Activated CD4-positive, alpha-beta T cell treated with anti-CD3 and anti-CD28 coated beads, Interleukin-2, Interleukin-4, amounts not matched to agents 100 ng/mL and 50 ng/mL, durations not matched to agents 16 hours and 8 hours (primary cell): ENCODE measurements at places on chromosomes 16 and 17.

GRCh38 chr16:87685766-87686165 is 80.0 kb downstream of the KLHDC4 start:
- no peak for DNase-seq

DNA sequence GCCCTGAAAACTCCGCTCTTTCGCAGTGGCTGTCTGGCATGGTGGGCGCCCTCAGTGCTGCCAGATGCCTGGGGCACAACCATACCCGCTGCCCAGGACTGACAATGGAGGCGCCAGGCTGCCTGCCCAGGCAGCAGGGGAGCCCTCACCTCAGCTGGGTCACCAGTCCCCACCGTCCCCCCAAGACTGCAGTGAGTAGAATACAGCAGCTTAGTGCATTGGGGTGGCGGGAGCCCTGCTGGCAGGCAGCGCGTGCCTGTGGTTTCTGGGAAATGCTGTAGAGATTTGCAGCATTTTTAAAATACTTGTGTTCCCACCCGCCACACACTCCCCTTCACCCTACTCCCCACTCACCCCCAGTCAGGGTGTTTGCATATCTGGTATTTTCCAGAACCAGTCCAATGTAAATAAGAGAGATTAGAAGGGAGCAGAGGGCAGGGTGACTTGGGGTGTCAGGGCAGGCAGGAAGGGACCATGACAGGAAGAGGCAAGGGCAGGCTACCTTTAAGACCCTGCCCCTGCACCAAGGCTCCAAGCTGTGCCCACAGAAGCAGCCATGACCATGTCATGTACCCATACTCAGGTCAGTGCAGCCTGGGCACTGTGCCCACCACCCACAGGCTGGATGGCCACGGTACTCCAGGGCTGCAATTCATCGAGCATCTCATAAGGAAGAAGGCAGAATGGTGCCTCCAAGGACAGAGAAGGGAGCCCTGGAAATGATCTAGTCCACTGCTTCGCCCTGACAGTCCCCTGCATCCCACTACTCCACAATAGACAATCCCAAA is 21.5 kb downstream of the MYO18A start:
- DNase-seq: no peak

DNA sequence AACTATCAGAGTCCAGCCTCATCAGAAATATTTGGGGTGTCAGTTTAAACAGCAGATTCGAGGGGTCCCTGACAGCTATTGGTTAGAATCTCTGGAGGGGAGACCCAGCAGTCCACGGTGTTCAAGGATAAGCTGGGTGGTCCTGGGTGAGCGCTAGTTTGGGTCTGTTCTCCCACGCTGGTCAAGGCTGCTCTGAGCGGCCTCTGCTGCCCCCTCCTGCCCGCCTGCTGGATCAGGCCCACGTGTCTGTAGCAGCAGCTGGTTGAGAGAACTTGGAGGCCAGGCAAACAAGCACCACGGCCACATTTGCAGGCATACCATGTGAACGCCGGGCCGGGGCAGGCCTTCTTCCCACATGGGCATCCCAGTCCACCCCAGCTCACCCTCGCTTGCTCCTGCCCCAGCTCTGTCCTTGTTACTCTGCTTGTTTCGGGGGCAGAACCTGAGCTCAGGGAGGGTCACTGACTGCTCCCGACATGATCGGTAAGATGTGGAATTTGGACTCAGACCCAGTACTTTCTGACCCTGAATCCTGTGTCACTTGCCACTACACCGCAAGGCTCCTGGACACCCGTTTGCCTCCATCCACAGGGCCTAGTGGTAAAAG is 7.4 kb downstream of the FOXF1 start:
- peak; percentile 12 for DNase-seq

- DNase-seq: no peak
These were observed 222.7 kb downstream of the C16orf95 start for GRCh38 chr16:87094556-87094865.

DNA sequence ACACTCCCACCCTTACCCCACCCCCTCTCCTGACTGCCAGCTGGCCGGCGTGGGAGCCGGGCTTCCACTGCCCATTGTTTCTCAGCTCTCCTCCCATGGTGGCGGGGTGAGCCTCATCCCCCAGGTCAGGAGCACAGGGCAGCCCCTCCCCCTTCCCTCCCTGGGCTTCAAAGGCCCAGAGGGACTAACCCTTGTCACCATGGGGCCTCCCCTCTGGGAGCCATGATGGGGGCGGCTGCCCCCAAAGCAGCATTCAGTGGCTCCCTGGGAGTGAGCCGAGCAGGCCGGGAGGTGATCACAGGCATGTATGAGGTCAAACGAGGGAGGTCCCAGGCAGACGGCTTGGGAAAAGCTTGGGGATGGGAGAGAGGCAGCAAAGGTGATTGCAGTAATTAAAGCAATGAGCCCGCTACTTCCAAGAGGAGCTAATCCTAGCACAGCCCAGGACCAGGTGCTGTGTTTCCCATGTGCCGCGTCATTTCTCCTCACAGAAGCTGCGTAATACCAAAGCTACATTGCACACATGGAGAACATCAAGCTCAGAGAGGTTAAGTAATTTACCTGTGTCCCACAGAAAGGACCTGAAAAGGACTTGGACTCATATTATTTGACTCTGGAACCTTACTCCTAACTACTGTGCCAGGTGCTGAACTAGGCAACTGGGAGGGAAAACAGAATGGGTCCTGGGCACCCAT is 24.5 kb downstream of the CDK5RAP3 start:
- DNase-seq: no peak

- no peak for DNase-seq
These were observed 3.4 kb upstream of the NXPH3 start for GRCh38 chr17:49572226-49572625.

GRCh38 chr17:28865946-28866752 is 11.3 kb downstream of the ERAL1 start:
- no peak for DNase-seq

DNA sequence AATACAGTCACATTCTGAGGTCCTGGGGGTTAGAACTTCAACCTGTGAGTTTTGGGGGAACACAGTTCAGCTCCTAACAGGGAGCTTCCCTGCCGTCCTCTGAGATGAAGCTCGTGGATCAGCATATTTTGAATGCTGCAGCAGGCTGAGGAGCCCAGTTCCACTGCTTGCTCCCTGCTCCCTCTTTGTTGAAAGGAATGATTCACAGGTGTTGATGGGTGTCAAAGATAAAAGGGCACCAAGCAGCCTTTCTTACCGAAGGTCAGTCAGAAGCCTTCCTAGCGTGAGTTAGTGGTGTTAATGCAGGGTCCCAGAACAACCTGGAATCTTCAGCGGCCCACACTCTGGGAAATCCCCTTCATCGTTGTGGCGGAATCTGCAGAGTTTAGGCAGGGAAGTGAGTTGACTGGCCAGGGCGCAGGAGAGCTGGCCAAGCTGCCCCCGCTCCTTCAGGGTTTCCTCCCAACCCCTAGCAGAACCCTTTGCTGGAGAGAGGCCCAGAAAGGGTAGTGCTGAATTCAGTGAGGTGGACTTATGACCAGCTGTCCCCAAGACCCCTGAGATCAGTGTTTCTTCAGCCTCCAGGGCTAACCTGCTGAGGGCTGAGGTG is 114.8 kb downstream of the GNAO1 start:
- no peak for DNase-seq

DNA sequence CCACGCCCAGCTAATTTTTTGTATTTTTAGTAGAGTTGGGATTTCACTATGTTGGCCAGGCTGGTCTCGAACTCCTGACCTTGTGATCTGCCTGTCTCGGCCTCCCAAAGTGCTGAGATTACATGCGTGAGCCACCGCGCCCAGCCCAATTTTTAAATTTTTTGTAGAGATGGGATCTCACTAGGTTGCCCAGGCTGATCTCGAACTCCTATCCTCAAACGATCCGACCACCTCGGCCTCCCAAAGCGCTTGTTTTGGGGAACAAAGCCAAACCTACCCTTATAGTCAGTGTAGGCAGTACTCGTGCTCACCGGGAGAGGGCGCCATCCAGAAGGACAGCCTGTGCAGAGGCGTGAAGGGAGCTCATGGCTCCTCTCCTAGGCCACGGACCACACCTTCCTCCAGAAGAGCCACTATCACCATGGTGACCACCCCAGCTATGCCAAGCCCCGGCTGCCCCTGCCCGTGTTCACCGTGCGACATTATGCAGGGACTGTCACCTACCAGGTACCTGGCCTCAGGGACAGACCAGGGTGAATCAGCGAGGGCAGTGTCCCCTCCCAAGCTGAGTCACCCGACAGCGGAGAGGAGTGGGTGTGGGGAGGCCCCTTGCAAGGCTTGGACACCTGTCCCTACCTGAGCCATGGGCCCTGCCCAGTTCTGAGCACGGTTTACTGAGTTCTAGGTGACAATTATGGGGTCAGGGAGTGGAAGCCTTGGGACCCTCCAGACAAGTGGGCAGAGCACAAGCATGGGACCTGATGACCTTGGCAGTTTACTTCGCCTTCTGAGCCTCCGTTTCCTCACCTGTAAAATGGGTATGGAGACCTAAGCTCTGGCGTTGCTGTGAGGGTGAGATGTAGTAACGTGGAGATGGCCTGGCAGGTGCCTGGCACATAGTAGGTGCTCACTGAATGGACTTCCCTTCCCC is 13.7 kb downstream of the MYO15B start:
- DNase-seq: peak; percentile 55

- DNase-seq: no peak
These were observed 43.6 kb downstream of the RBFOX1 start for GRCh38 chr16:7376227-7376626.

- no peak for DNase-seq
These were observed 49.3 kb downstream of the SIAH1 start for GRCh38 chr16:48335961-48336360.

- DNase-seq: no peak
These were observed 1.5 kb downstream of the CASKIN1 start for GRCh38 chr16:2194852-2195321.

DNA sequence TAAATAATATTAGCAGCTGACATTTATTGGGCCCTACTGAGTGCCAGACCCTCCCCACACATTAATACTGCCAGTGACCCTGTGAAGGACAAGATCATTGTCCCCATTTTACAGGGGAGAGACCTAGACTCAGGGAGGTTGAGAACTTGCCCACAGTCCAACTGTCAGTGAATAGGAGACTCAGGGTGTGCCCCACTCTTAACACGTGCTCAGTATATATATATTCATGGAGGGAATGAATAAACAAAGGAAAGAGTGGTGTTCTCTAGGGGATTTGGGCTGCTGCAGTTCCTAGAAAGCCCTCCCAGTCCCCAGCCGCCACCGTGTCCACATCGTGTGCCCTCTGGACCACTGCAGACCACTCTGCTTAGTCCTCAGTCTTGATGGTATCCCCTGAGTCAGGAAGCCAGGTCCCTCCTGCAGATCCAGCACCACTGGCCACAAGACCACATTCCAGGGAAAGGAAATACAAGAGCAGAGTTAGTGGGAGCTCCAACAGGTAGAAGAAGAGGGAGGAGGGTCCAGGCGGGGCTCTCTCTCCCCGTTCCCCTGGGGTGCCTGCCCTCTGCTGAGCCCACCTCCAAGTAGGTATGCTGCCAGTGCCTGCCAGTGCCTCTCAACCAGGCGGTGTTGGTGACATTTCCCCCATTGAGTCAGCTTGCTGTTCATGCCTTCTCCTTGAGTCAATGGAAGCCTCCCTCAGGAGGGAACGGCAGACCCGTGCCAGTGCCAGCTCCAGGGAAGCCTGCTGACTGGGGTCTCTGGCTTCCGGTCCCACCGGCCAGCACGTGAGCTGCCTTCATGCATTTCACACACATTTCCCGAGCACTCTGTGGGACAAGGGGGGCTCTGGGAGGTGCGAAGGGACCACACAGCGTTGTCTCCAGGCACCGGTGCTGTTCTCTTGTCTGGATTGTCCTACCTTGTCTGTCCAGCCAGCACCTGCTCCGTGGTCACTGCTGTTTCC is 75.6 kb downstream of the GNAO1 start:
- DNase-seq: no peak

DNA sequence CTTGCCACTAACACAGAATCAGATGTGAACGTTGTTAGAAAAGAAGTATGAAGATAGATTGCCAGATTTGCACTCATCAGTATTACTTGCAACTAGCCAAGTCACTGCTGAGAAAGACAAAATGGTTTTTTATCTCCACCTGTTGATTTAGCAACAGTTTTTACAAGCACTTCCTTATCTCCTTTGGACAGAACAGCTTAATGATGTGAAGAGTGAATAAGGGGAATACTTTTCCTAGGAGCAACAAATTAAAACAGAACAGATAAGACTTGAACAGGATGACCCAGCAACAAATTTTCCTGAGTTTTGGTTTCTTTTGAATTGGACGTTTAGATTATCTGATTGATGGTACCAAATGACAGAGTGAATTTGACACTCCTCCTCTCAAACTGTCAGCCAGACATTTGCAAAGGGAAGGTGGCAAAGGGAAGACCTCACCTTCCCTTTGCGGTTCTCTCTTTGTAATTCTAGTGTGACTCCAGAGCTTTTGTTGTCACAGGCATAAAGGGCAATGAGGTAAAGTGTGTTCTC is 130.6 kb downstream of the NLK start:
- no peak for DNase-seq

- no peak for DNase-seq
These were observed 4.3 kb downstream of the BANP start for GRCh38 chr16:87955302-87956097.

GRCh38 chr16:88131256-88131655 is 180.0 kb downstream of the BANP start:
- DNase-seq: no peak

- no peak for DNase-seq
These were observed 43.8 kb downstream of the RMI2 start for GRCh38 chr16:11389083-11389482.

- no peak for DNase-seq
These were observed 7.3 kb downstream of the CHMP6 start for GRCh38 chr17:80998748-80999535.

DNA sequence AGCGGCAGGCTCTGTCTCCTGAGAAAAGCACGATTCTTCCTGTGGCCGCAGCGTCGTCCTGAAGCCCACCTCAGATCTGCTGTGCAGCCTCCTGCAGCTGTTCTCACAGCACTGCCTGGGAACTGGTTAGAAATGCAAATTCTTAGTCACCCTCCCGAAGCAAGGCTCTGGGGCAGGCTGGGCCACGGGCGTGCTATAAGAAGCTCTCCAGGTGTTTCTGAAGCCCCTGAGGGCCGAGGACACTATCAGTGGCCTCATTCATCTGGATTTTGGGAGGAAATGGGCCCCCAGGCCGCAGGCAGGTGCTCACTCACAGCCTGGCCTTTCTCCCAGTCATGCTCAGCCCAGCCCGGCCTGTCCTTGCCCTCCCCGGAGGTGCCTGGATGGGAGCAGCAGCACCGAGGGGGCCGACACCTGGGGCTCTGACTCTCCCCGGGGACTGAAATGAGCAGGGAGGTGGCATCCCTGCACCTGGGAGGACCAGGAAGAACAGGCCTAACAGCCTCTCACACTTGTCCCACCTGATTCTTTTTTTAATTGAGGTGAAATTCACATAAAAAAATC is 10.4 kb upstream of the NLRC3 start:
- no peak for DNase-seq

DNA sequence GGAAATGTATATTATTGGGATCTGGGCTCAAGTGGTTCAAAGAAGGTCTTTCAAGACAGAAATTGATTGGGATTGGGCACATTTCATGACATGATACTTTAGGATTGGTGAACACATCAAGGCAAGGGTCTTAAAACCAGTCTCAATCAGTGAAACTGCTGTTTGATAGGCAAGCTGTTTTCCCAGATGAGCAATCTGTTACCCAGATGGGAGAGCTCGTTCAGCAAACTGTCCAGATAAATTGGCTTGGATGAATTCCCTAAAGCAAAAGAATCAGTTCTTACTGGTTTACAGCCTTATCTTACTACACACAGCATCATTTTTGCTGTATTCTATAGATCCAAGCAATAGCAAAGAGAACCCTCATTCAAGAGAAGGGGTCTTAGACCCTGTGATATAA is 31.0 kb upstream of the CNEP1R1 start:
- no peak for DNase-seq
